KG1 (cell line): ENCODE measurements at places on chromosomes 4 and X.

DNA sequence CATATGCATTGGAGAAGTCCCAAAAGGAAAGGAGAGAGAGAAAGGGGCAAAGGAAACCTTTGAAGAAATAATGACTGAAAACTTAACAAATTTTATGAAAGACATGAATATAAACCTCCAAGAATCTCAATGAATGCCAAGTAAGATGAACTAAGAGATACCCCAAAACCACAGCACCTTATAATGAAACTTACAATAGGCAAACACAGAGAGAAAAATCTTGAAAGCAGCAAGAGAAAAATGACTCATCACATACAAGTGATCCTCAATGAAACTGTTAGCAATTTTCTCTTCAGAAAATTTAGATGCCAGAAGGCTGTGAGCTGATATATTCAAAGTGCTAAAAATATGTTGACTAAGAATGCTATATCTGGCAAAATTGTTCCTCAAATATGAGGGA is 10.1 kb downstream of the SMIM10L2A start:
- DNase-seq, result no peak

GRCh38 chrX:11792461-11793421 is 34.7 kb downstream of the MSL3 start:
- no peak for DNase-seq

DNA sequence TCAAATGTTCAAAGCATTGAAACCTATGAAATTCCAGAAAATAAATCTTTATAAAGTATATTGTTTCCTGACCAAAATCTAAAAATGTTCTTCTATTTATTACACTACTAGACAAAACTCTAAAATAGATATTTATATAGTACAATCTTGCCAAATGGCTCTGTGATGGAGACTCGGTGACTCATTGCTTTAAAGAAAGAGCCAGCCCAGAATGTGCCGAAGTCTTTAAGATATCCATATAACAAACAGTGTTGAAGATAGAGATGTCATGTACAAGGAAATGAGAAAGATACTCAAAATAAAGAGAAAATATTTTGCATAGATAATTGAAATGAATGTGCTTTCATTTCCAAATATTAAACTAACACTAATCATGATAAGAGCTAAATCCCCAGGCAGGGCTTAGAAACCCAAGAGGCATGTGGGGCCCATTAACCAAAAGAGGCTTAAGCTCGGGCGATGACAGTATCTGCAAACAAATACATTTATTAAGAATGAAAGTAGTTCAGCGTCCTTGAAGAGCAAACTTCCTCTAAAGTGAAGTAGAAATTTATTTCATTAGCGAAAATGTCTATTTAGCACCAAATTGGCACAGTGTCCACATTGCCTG is 102.1 kb upstream of the FAM9B start:
- DNase-seq, result no peak

DNA sequence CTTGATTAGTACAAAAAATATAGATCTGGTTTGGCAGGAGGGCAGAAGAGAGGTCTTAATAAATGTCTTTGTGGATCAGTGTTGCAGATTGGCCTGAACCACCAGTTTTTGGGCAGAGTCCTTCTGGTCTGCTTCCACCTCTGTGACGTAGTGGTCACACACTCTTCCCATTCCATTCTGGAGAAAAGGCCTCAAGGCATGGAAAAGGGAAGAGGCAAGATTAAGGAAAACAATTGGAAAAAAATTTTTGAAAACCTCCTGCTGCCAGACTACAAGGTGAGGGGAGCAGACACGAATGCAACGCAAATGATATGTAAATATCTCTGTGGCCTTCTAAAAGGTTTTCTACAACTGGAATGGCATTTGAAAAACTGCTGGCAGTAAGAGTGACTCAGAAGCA is 24.3 kb upstream of the FAM47C start:
- no peak for DNase-seq

GRCh38 chr4:4899202-4899925 is 39.9 kb downstream of the MSX1 start:
- no peak for DNase-seq

DNA sequence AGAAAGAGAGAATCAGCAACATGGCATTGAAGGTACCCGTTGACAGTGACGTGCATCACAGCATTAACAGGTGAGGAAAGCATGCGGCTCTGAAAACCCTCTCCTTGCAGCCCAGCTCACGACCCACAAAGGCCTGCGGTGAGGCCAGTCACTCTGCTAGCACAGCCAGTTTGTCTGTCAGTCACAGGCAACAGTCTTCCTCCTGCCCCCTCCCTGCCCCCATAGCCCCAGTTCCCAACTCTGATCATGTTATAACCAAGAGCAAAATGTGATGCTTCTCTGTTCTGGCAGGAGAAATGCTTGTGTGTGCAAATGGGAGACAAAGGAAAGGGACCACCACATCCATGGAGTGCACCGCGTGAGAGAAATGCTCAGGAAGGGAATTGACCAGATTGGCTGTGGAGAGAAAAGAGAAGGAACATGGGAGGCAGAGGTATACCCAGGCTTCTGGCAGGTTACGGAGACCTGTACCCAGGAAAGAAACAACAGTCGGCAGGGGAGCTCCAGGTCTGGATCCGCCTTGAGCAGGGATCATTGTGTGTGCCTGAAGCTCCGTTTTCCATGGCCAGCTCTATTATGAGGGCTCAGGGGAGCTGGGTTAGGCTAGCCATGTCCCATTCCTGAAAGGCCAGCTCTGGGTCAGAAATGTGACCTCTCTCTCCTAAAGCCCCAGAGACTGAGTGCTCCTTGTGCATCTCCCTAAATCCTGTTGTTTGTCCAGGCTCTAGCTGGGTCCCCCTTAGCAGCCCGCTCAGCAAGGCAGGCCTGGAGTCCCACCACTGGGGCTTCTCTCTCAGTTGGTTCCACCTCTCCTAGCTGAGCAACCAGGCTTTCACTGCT is 139.7 kb upstream of the MAMLD1 start:
- no peak for DNase-seq

DNA sequence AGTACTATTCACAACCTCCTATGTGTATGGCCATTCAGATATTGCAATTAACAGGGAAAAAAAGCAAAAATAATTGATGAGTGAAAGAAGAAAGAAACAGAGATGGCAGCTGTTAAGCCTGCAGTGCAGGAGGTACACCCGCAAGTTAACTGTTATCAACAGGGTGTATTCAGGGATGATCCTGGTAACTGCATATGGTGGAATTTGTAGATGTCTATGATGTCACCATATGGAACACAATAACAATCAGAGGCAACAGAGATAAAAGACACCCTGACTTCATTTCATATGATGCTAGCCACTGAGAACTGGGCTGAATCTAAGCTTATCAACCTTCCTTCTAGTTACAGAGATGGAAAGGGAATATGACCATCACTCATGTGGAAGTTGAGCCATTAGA is 96.5 kb downstream of the PDGFC start:
- no peak for DNase-seq

DNA sequence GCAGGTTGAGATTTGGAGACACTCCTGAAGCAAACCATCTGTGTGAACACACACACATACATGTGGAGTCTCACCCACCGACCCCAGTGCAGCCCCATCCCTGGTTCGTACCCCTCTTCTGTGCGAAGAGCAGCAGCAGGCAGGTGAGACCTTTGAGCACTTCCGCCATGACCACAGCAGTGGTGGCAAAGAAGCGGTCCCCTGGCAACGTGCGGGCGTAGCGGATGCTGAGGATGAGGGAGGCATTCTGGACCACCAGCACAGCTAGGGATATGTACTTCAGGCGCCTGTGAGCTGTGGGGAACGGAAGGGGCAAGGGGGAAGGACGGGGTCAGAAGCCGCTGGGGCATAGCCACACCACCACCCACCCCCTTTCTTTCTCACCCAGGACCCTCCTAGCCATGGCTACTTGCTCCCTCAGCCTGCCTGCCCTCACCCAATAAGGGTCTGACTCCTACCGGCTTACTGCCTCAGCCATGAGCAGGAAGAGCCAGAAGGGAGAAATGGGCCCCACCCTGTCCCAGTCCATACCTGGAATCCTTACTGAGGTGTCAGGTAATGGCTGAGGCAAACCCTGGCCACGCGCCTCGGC is 1.6 kb downstream of the SLC35A2 start:
- DNase-seq, result no peak

GRCh38 chrX:34197946-34198345 is 65.8 kb upstream of the FAM47A start:
- DNase-seq, result no peak

GRCh38 chrX:69072486-69073006 is 92.7 kb downstream of the PJA1 start:
- no peak for DNase-seq

DNA sequence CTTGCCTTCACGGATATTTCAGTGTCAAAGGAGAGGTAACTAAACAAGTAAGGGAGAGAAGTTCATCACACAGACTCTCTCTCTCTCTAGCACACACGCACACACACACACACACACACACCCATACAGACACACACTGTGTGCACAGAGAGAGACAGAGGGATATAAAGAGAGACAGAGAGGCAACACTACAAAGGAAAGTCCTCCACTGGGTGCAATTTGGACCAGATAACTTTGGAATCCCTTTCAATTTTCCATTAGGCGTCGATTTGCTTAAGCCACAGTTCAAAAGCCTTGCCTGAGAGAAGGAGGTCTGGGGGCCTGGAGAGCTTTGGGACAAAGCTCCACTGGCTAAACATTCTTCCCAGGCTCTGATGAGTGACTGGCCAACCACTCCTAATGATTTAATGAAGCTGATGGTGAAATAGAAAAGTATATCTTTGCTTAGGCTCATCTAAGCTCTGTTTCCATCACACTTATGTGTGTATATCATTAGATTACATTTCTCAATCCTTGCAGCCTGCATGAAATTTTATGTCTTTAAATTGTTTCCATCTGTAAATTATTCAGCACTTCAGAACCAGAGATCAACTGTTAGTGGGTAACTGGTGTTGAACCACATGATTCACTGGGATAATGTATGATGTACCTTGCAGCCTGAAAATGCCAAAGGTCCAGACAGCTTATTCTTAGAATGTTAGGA is 180.8 kb downstream of the MAGEB17 start:
- no peak for DNase-seq

DNA sequence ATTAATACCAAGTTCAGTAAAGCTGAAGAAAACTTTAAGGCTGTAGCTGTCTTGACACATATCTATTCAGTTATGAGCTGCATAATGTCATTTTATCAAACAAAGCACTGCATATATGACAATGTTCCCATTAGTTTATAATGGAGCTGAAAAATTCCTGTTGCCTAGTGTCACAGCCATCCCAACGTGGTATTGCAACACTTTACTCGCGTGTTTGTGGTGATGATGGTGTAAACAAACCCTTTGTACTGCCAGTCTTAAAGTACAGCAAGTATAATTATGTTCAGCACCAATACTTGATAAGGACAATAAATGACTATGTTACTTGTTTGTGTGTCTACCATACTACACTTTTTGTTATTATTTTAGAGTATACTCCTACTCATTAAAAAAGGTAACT is 1415.6 kb upstream of the PCDH7 start:
- no peak for DNase-seq

DNA sequence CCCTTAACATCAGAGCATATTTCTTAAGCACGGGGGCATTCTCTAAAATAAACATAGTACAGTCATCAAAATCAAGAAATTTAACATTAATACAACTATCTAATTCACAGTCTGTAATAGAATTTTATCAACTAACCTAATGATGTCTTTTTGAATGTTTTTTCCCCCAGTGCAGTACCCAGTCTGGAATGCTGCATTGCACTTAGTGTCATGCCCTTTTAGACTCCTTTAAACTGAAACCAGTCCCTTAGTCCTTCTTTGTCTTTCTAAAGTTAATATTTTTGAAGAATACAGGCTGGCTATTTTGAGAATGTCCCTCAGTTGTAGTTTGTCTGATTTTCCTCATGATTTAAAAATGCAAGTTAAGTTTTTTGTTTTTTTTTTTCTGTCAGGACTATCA is 9.5 kb downstream of the ENPEP start:
- no peak for DNase-seq

DNA sequence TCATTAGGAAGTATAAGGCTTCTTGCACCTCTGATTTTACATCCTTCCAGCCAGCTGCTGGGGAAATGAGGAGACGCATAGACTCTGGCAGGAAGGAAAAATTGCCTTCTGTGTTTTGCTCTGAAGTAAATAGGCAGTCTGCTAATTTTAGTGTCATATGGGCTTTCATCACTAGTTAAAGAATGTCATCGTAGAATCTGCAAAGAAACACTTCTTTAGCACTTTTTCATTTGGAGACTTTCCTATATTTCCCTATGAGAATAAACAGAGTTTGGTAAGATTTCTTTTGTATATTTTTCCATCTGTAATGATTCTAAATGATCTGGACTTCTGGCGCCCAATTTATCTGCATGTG is 3.3 kb downstream of the ADGRL3 start:
- no peak for DNase-seq

GRCh38 chrX:154748712-154749339 is 2.1 kb downstream of the GAB3 start:
- peak; percentile 23 for DNase-seq

DNA sequence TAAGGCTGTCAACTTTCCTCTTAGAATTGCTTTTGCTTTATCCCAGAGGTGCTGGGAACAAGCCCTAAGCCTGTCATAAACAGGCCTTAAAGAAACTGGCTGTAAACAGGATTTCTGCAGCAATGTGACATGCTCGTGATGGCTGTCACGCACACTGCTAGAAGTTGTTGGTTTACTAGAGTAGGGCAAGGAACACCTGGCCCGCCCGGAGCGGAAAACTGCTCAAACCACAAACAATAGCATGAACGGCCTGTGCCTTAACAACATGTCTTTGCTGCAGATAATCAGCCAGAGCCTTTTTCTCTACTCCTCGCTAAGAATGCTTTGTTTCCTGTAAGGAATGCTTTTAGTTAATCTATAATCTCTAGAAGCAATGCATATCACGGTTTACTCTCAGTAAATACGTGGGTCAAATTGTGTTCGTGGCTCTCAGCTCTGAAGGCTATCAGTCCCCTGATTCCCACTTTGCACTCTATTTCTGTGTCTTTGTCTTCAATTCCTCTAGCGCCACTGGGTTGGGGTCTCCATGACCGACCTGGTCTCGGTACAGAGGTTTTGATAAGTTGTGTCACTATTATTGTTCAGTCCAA is 318.3 kb downstream of the GLUD2 start:
- no peak for DNase-seq

- no peak for DNase-seq
These were observed 140.9 kb upstream of the ANK2 start for GRCh38 chr4:112908511-112908910.

DNA sequence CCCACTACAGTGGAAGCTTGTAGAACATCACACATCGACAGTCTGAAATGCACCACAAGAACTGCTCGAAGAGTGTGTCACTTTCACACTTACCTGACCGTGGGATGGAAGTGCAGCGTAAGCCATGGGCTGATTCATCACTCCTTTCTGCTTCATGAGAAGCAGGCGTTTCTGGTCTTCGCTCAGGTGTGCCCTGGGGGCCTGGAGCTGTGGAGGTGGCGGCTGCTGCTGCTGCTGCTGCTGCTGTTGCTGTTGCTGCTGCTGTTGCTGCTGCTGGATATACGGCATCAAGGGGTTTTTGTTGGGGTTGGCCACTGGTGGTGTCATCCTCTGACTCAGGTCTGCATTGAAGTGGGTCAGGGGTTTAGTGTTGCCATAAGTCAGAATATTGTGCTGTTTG is 223.6 kb downstream of the MGST2 start:
- no peak for DNase-seq

GRCh38 chrX:76971393-76972376 is 475.5 kb upstream of the FGF16 start:
- no peak for DNase-seq
